Frontal cortex (tissue), 4 donors: ENCODE measurements at places on chromosomes 3 and 15.

DNA sequence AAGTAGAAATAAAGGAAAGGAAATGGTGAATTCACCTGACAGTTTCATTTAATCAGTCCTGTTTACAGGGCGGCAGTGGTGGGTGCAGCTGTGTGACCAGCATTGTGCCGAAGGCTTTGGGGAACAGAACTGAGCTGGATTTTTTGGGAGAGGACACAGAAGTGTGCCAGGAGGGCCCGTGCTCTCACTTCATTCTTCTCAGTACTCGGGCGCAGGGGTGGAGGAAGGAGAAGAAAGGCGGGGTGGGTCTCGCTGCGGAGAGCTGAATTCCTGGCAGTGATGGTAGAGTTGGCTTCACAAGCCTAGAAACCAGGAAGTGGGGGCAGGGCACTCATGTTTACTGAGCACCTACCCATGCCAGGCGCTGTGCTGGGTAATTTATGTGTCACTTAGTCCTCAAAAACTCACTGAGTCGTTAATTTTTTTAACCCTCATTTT, 64.6 kb downstream of the CRTC3 start:
- DNase-seq = peak; percentile 38

DNA sequence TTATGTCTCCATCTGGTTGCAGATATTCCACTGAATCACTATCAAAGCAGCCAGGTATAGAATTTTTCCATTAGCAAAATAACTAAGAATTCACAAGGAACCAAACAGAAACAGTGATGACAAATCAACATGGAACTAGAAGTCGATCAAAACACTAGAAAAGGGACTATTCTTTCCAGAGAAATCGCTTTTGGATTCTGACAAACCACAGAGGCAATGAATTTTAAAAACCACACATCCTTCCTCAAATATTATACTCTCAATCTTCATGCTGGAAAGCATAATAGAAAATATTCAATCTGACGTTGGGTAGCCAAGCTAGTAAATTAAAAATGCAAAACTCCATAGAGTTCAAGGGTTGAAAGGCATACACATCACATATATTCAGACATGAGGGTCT, 93.2 kb upstream of the PPIB start:
- no peak for DNase-seq

GRCh38 chr3:45092132-45093031, 53.8 kb downstream of the CDCP1 start:
- no peak for DNase-seq

GRCh38 chr15:85298366-85298765, 82.0 kb upstream of the AKAP13 start:
- no peak for DNase-seq

GRCh38 chr3:168467115-168467714, 371.5 kb upstream of the GOLIM4 start:
- no peak for DNase-seq

GRCh38 chr15:39267685-39268084, 313.2 kb upstream of the THBS1 start:
- DNase-seq = no peak

GRCh38 chr15:55237219-55238130, 40.7 kb upstream of the RSL24D1 start:
- DNase-seq = no peak

- no peak for DNase-seq
These were observed 239.6 kb downstream of the GBE1 start for GRCh38 chr3:81521855-81522254.

DNA sequence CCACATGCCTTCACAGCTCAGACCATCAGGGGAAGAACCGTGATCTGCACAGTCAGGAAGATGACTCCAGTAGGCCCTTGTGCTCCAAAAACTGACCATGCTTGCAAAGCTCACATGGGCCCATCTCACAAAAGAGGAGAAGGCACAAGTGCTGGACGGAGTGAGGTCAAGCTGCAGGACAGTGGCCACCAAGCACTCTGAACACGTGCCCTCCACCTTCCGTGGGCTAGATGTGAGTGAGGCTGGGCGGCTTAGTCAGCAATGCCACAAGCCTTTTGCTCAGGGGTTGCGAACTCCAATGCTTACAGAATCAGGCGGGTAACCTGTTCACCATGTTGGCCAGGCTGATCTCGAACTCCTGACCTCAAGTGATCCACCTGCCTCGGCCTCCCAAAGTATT, 70.9 kb downstream of the SCN5A start:
- no peak for DNase-seq

DNA sequence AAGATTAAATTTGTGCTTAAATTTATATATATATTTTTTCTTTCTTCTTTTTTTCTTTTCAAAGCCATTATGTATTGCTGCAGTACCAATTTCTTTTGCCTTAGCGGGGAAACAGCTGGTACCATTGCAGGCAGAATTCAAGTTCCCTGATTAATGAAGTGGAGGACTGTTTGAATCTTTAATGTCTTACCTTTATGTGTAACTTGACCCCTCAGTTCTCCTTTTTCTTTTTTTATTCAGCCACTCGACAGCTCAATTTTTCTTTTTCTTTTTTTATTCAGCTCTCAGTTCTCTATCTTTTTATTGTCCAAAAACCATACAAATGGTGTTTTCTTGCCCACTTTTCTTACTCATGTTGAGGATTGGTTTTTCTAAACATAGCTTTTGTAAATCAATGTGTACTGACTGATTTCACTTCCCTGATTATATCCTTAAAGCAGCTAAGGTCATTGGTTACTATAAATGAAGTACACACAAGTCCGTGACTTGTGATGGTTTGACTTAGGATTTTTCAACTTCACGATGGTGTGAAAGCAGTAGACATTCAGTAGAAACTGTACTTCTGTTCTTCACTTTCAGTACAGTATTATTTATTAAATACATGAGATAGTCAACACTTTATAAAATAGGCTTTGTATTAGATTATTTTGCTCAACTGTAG, 22.8 kb downstream of the ATP2C1 start:
- DNase-seq = no peak

GRCh38 chr3:20103731-20104130, 63.5 kb downstream of the KAT2B start:
- no peak for DNase-seq

GRCh38 chr3:143311096-143311495, 191.5 kb downstream of the CHST2 start:
- no peak for DNase-seq

- DNase-seq = no peak
These were observed 39.0 kb downstream of the TSC22D2 start for GRCh38 chr3:150447084-150447483.

DNA sequence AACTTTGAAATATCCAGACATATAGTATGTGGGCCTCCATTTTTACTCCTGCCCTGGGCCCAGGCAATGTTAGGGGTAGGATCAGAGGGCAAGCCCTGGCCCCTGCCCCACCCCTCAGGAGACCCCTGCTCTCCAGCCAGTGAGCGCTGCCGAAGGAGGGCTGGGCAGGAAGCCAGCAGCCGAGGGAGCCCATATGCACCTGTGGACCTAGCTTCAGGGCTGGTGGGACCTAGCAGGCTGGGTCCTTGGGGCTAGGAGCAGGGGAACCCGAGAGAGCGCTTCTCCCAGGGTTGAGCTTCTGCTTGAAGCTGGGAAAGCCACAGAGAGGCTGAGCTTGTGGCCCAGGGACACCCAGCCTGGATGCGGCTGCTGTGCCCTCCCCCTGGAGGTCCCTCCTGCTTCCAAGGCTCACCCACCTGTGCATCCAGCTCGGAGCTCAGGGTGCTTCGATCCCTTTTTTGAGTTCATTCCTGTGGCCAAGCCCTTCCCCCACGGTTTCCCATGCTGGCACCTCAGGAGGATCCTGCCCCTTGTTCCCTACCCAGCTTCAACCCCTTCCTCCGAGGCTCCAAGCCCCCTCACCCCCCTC, 21.0 kb upstream of the CYP11A1 start:
- DNase-seq = no peak

GRCh38 chr15:71055461-71055860, 59.8 kb upstream of the THSD4 start:
- DNase-seq = no peak

- no peak for DNase-seq
These were observed 22.6 kb upstream of the MTMR10 start for GRCh38 chr15:31013863-31014607.

DNA sequence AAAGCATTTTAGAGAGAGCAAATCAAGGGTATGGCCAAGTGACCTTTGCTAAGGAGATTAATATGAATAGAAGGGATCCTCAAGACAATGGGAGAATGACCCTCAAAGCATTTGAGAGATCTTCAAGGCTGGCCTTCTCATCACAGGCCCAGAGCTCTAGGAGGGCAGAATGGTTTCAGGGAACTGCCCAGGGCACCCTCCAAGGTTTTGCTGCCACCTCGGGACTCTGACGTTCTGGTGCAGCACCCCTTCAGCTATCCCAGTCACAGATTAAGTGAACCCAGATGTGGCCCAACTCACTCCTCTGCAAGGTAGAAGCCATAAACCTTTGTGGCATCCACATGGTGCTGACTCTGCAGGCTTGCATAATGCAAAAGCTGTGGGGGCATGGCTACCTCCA, 209.3 kb downstream of the TLE3 start:
- DNase-seq = no peak

GRCh38 chr3:47133641-47134040, 30.3 kb downstream of the SETD2 start:
- no peak for DNase-seq

GRCh38 chr15:48800245-48800644, 10.6 kb downstream of the CEP152 start:
- DNase-seq = no peak

DNA sequence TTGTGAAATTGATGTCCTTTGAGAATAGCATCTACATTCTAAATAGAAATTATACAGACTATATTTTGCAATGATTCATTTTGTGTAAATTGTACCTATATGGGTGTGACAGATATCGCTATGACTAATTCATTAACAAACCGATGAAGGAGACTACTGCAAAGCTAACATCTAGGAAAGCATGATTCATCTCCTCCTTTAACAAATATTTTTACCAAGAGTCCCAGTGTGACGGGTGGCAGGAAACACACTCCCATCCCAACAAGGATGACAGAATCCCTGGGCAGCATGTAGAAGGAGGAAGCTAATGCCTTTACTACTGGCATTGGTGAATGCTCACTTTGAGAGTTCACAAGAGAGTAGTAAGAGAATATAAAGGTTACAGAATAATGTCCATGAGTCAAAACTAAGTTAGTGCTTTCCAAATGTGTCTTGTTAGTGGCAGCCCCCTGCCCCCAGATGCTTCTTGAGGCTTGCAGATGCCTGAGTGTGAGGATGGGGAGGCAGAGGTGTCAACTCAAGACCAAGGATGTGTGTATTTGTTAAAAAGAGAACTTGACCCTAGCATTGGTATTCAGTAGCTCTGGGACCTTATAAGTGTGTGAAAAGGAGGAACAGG, 180.6 kb downstream of the FMN1 start:
- DNase-seq = no peak

GRCh38 chr3:128307029-128307633, 153.8 kb downstream of the EEFSEC start:
- no peak for DNase-seq

- DNase-seq = no peak
These were observed 1259.0 kb downstream of the ZPLD1 start for GRCh38 chr3:103693831-103694230.

DNA sequence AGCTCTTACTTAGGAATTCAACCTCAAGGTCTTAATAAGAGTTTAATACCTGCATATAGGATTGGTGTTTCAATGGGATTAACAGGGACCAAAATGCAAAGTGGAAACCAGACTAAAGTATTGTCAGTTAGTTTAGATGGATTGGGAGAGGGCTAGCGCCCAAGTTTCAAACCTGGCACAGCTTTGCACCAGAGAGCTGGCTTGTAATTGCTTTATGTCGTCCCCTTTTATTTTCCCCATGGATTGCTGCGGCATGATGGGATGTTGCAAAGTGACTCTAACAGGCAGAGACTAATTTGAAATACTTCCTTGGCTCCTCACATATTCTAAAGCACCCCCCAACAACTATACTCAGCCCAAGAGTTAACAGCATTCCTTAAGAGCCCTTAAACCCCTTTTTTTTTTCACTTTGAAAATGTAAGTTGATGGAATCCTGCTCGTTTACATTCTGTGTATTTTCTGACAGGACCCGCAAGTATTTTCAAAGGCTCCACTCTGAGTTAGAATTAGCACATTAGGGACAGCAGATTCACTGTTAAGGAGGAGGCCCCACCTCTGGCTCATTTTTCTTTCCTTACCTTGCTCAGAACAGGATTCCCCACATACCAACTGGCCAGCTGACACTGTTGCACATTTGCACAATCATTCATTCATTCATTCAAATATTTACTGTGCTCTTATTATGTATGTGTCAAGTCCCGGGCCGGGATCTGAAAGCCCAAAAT, 214.2 kb downstream of the ERC2 start:
- DNase-seq = no peak

DNA sequence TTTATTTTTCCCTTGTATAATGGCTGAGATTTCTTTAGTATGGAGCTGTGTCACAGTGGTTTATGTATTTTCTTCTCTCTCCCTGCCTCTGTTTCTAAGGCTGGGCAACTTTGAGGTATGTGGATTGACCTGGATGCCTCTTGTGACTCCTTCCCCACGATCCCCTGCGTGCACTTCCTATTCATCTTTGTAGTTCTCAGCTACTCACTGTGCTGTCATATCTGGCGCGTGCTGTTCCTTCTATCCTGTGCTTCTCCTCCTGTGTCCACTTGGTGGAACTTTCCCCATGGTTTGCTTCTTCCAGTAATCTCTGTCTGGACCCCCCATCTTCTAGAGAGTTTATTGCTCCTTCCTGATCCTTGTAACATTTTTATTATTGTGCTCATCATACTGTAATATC, 97.3 kb downstream of the AKAP13 start:
- DNase-seq = no peak

DNA sequence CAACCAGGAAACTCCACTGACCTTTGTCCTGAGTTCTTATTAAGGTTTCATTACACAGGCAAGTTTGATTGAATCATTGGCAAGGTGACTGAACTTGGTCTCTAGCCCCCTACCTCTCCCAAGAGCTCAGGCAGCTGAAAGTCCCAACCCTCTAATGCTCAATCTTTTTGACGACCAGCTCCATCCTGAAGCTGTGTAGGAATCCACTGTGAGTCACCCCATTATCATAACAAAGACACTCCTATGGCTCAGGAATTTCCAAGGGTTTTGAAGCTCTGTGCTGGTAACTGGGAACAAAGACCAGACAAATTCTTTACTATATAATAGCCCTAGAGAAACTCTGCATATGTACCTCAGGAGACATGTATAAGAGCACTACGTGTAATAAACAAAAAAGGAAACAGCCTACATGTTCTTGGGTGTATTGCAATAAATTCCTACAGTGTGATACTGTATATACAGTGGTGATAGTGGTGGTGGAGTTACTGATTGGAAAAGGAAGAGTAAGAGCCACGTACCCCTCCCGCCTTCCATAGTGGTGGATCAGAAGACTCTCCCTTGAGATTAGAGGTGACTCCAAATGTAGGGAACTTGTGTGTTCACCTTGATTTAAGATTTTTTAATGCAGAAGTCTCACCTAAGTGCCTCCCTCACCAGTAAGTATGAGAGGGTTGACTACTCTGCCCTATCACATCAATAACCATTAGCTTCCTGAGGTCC, 116.6 kb downstream of the ST8SIA2 start:
- no peak for DNase-seq

DNA sequence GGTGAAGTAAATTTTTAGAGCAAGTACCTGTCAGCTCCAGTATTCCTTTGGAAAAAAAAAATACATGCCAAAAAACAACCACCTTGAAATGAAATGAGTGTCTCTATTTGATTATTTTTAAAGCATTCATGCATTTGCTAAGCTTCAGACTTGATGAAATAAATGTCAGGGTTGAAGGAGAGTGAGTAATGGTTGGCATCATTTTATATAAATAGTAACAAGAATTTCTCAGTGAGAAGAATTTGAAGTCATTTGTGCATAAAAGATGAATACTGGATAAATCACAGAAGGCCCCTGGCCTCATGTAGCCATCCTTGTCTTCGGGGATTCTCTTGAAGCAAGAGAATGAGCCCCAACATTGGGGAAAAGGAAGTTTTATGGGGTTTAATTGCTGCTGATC, 318.4 kb downstream of the LPP start:
- no peak for DNase-seq
